BJ (cell line): ENCODE measurements at places on chromosomes 5 and 9.

DNA sequence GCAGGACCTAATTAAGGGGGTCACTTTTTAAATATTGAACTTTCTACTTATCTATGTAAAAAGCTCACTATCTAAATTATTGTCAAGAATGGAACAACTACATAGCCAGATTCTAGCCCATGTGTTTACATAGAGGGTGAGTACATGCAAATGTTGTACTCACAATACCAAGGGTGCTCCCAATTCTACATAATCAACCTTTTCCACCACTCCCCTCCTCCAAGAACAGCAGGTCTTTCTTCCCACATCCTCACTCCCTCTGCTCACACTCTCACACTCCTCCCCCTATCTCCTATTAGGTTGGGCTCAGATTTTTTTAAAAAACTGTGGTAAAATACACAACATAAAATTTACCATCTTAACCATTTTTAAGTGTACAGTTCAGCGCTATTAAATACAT is 325.4 kb downstream of the ARL15 start:
- DNase-seq = no peak

DNA sequence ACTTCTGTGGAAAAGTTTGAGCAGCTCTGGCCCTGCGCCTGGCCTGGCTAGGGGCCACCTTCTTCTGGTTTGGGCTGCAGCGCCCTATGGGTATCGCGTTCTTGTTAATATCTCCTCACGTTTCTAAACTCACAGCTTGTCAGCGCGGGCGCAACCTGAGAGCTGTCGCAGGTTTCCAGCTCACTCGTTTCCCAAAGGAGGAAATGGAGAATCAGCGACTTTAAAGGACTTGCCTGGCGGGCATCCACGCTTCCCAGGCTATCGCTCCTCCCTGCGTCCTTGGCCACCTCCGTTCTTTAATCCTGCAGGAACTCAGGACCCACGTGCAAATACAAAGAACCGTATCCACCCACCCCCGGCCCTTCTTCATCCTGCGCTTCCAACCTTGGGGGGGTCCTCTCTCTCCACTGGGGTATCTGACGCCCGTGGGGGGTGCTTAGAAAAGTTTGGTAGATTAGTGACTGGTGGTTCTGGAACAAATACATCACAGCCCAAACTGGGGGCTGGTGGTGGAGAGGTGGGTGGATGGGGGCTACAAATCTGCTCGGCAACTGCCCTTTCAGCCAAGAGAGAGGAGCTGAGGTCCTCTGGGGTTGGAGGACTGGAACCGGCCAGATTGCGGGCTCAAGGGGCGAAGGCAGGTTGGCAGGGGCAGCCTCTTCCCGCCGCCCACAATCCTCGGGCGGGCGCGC is 578 bp upstream of the PSAT1 start:
- no peak for DNase-seq

- DNase-seq = no peak
These were observed 450.8 kb upstream of the WWC1 start for GRCh38 chr5:167840527-167841130.

DNA sequence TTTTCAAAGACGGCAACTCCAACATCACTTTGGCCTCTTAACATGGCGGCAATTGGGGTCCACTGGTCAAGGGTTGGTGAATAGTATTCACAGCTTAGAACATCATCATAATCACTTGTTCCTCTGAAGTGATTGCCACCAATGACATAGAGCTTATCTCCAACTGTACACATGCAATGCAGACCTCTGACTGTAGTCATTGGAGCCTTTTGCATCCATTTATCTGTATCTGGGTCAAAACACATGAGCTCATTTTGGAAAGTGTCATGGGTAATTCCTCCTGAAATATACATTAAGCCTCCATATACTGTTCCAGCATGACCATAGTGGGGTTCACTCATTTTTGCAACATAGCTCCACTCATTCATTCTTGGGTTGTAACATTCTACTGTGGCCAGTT is 2.0 kb downstream of the KLHL9 start:
- DNase-seq = no peak

DNA sequence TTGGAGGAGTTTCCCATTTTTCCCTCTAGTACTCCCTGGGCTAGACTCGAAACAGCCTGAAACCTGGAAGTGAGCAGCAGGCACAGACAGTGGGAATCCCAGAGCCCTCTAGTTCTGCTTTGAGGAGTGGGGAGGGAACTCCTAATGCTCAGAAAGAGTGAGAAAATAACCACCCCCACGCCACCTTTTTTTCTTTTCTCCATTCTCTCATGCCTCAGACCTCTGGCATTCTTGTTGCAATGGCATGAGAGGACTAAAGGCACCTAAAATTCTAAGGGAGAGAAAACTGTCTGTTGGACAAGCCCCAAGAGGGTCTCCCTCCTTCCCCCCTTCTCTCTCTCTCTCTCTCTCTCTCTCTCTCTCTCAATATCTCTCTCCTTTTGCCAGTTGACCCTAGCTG is 15.1 kb upstream of the IRF1 start:
- no peak for DNase-seq

DNA sequence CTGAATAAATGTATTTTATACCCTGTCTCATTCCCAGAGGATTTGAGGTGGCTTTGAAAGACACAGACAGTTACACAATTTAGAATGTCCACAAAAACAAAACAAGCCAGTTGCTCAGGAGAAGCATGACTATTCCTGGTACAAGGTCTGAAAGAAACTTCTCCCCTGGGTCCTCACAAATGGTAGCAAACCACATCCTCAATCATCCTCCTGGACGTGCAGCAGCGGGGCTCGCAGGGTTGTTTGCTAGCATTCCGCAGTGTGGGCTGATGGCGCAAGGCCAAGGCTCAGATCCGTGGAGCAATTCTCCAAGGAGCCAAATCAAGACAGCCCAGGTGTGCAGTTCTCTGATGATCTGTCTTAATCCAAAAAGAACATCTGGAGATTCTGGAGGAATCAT is 210.3 kb downstream of the ACTL7B start:
- no peak for DNase-seq

GRCh38 chr9:70020991-70021571 is 22.6 kb upstream of the MAMDC2 start:
- DNase-seq = peak; percentile 82

DNA sequence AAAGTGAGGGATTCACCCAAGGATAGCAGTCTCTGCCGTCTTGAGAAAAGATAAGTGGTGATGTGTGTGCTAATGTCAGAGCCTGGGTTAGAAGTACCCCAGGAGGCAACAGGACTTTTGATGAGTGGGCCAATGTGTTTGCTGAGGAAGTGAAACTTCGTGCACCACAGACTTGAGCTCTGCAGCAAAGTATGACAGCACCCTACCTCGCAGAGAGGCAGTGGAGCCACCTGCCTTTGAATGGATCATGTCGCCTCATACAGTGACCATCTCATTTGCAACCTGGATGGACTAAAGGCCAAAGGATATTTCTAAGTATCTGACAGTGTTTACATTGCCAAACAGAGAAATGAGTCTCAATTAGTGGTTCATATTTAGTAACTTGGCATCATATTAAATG is 593.9 kb upstream of the GRAMD2B start:
- DNase-seq = no peak

- DNase-seq = no peak
These were observed 174.0 kb downstream of the NR3C1 start for GRCh38 chr5:143229426-143229895.

GRCh38 chr5:54480296-54480695 is 24.8 kb downstream of the HSPB3 start:
- DNase-seq = no peak

- no peak for DNase-seq
These were observed 76.7 kb upstream of the UNC5A start for GRCh38 chr5:176733406-176734262.

GRCh38 chr5:138849439-138849838 is 25.7 kb downstream of the LRRTM2 start:
- peak; percentile 16 for DNase-seq

- no peak for DNase-seq
These were observed 136.5 kb downstream of the PRR16 start for GRCh38 chr5:120600639-120601038.

DNA sequence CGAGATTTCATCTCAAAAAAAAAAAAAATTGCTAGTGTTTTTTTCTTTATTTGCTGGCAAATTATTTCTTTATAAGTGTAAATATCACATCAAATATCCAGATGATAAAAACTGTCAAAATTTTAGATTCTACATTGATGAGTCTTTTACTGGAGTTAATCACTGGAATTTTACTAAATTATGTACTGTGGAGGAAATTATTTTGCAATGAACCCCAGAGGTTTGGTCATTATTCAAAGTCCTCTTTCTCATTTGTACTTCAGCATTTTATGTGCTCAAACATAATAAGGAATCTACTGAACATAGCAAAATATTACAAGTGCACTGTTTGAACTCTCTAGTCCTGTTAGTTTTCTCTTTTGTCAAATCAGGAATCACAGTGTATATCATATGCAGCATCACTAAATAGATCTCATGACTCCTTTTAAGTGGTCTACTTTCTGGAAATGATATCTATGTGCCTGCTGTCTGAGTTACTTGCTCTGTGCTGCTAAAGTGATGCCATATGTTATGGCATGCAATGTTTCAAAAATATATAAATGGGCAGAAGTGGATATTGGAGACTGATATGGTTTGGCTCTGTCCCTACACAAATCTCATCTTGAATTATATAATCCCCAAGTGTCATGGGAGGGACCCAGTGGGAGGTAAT is 18.0 kb downstream of the OTULINL start:
- DNase-seq = no peak

- DNase-seq = no peak
These were observed 90.9 kb upstream of the GRAMD2B start for GRCh38 chr5:126332326-126332725.

DNA sequence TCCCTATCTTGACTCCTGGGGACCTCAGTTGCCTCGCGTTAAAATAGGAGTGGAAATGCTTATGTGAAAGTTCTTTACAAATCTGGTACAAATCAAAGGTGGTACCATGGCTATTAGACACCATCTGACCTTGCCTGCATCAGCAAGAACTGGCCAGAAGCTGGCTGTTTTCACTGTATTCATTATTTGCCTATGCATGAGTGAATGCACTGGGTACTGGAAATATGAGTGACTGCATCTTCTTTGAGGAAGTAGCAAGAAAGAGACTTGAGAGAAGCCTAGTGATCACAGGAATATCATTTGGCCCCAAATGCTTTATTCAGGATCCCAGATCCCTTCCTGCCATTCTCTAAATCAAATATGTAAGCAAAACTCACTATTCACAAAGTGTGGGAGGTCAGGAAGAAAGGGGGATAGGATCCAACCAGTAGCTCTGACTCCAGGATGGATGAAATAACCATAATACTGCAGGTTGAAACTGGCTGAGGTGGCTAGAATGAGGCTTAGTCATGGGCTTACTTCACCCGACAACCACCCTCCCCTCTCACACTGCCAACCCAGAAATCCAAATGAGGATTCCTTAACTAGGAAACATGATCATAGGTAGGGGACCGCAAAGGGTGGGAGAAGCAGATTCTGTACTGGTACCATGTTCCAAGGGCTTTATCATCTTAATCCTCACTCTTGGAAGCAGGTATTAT is 56.7 kb downstream of the FAM114A2 start:
- no peak for DNase-seq

- DNase-seq = no peak
These were observed 41.3 kb upstream of the HAND1 start for GRCh38 chr5:154519359-154519758.

DNA sequence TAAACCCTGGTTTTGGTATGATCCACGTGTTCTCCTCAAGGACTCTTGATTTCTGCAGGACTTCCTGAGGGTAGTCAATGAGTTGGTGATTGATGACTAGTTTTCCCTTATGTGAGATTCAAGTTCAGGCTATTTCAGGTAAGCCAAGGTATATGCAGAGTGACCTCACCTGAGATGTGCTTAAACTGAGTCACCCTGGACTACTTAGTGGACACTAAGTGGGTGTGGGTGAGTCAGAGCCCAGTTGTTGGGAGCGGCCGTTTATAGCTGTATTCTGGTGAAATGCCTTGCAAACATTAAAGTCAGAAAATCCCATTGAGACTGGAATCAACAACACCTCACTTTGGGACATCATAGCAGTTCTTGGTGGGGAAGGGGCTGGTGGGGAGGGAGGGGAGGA is 62.9 kb downstream of the SLC28A3 start:
- no peak for DNase-seq

- no peak for DNase-seq
These were observed 45.7 kb upstream of the IRX2 start for GRCh38 chr5:2797160-2797559.

DNA sequence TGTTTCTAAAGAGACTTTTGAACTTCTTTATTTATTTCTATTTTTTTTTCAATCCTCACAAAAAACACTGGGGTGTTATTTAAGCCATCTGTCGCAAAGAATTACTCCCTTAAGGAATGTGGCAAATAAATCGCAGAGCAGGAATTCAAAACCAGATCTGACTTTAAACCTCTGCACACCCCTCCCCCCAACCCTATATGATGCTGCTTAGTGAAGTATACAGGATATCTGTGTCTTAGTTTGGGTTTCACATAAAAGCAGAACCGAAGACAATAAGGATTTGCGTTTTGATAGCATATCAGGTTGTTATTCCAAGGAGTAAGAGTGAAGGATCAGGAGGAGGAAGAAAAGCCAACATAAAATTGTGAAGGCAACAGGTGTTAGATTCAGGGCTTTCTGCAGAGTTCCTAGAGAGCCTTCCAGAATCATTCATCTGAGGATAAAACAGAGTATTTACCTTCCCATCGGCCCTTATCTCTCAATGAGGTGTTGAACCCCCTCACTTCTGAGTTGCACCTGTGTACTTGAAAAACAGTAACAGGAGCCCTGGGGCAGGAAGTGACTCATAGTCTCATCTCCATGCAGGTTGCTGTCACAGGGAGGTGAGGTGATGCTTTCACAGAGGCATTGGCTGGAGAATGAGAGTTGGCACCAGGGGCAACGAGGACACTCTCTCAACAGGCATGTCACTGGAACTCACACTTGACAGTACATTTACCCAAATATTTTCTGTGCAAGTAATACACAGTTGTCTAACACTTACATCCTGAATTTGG is 33.5 kb upstream of the DMRT3 start:
- DNase-seq = no peak

GRCh38 chr5:126464959-126465358 is 41.8 kb downstream of the GRAMD2B start:
- DNase-seq = no peak

- DNase-seq = no peak
These were observed 122.6 kb upstream of the IRX4 start for GRCh38 chr5:2005101-2006041.

DNA sequence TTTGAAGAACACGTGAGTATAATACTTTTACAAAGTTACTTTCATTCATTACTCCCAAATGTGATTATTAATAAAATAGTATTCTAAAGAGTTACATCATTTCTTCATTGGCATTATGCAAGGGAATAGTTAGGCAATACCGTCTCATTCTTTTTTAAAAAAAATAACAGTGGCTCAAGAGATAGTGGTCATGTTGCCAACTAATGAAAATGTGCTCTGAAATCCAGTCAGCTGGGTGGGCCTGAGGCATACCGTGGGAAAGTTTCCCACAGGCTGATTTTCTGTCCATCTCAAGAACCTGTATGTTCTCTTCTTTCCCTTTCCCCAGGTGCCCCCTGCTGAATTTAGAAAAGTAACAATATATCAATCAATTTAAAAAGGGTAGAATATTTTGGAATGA is 40.8 kb upstream of the ROPN1L start:
- DNase-seq = peak; percentile 10

GRCh38 chr5:1763960-1764605 is 35.6 kb downstream of the MRPL36 start:
- no peak for DNase-seq

GRCh38 chr5:61635271-61635670 is 303.2 kb downstream of the ZSWIM6 start:
- no peak for DNase-seq
